Stimulated activated CD8-positive, alpha-beta memory T cell treated with anti-CD3 and anti-CD28 coated beads, Interleukin-4, amount 100 ng/mL, for 48 hours (primary cell): ENCODE measurements at places on chromosomes 13 and 19.

DNA sequence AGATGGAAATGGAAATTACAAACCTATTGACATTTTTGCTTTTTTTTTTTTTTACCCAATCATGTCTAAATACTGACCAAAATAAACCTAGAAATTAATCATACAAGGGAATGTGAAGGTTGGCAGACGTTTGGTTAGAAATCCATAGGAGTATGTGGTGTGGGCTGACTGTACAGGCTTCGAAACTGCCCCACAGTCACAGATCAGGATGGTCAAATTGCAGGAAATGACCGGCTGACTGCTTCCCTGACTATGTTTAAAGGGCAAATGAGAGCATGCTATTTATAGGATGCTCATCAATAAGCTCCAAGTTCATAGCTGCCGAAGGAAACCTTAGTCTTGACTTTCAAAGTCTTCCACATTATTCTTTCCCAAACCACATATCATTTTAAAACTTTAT is 118.4 kb downstream of the COG6 start:
- DNase-seq = no peak

GRCh38 chr19:50817941-50818858 is 5.4 kb downstream of the KLK1 start:
- DNase-seq = peak; percentile 87

DNA sequence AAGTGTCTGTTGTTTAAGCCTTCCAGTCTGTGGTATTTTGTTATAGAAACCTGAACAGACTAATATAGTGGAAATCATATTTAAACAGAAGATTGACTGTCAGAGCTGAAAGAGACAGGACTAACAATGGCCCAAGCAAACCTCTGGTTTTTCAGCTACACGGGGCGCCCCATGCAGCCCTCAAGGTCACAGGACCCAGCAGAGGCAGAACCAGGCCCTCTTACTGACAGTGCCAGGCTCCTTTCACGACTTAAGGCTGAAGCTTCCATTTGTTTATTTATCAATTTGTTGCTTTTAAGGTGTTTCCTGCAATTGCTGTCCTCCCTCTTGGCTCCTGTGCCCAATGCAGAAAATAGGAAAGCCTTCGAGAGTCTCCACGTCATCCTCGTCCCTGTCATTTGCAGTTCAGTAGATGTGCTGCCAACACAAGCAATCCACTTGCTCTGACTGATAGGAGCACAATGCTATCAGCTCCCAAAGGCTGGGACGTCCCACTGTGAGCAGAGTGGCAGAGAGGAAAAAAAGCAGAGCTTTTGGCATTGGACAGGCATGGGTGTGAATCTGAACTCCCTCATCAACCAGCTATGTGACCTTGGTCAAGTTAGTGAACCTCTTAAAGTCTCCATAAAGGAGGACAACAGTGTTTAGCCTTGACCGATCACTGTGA is 10.5 kb upstream of the SLC7A1 start:
- no peak for DNase-seq

- DNase-seq = no peak
Measured at GRCh38 chr19:51824281-51825005, 29.5 kb downstream of the FPR3 start.

DNA sequence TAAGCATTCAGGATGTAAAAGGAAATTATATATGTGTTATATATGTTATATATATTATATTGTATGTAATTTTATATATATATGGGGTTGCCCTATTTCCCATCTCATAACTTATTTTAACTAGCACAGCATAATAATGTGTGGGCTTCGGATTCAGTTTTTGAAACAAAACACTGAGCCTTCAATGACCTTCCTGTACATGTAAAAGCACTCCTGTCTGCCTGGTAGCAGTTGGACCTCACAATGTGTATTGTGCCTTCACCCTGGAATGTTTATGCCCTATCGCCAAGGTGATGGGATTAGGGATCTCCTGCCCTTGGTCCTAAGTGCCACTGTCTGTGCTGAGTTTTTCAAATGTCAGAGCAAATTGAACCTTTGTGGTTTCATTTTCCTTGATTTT is 968.8 kb downstream of the TUBA3C start:
- peak; percentile 51 for DNase-seq

DNA sequence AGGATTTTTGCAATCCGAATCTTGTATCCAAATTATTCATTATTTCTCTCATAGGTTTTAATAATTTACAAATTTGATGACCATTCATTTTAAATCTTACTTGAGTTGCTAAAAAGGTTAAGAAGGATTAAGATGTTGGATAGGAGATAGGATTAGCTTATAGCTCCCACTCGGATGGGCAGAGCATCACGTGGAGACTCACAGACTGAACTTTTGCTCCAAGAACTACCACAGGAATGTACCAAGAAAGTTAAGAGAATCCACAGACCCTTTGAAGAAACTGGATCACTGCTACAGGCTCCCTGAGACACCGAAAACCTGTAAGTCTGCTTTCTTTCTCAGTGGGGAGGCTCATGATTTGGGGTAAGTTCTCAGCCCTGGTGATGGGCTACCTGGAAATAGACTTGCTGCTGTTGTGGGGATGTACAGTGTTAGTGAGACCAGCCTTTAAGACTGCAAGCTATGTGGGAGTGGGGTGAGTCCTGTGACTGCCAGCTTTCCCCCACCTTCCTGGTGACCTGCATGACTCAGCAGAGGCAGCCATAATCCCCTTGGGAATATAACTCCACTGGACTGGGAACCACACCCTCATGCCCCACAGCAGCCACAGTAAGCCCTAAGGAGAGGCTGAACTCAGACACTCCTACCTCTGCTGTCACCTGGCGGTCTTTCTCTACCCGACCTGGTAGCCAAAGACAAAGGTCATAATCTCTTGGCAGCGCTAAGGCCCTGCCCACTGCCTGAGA is 1458.0 kb downstream of the OLFM4 start:
- DNase-seq = no peak

DNA sequence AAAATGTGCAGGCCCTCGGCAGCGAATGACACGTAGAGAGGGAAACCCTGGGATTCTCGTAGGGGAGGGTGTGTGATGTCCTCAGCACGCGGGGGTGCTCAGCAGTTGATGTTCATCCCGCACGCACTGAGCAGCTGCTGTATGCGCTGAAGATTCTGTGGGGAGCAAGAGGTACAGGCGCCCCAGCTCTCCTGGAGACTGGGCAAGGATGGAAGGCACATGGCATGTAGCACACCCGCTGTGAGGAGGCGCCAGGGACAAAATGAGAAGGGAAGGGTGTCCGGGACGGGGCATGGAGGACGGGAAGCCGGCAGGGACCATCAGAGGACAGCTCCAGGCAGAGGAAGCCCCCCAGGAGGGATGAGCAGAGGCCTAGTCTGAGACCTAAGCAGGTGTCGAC is 15.4 kb downstream of the ATP11A start:
- DNase-seq = no peak

DNA sequence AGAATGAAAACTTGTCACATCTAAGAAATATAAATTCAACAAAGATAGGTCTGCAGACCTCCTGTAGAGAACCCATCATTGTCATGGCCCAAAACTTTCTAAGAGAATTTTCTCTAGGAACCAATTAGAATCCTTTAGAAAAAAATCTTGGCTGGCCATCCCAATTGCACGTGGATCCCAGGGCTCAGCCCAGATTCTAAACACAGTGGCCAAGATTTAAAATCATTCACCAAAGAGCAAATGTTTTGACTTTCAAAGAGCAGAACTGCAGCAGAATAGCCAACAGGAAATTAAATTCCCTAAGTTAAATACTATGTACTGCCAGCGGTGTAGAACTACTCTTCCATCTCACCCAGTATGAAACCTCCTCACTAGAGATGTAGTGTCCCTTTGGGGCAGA is 21.3 kb downstream of the IPO5 start:
- no peak for DNase-seq

GRCh38 chr13:86541461-86541860 is 742.2 kb upstream of the SLITRK6 start:
- DNase-seq = no peak

DNA sequence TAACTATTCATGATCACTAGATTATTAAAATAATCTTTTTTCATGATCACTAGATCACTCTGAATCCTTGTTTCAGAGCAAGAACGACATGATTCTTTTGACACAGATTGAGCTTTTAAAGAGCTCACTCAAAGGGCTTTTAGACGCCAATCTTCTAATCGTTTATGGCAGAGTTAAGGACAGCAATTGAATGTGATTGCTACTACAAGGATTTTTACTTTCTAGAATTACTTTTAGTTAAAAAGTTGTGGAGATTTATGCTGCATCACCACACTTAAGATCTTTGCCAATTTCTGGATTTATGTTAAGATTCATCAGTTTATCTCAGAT is 1.3 kb downstream of the EXOSC8 start:
- no peak for DNase-seq

GRCh38 chr13:99434258-99434788 is 66.9 kb upstream of the TM9SF2 start:
- DNase-seq = peak; percentile 87

GRCh38 chr19:4866595-4867424 is 657 bp downstream of the PLIN3 start:
- DNase-seq = peak; percentile 68

- no peak for DNase-seq
Measured at GRCh38 chr19:48678201-48678600, 5.4 kb upstream of the NTN5 start.

DNA sequence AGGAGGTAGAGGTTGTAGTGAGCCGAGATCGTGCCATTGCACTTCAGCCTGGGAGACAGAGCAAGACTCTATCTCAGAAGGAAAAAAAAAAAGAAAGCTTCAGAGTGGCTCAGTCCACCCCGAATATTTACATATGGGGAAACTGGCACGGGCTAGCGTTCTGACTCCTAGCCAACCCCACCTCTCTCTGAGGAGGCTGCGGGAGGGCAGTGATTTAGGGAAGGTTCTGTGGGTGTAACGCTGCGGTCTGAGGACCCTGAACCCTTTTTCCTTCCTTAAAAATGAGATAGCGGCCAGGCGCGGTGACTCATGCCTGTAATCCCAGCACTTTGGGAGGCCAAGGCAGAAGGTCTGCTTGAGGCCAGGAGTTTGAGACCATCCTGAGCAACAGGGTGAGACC is 5.0 kb downstream of the LRRC25 start:
- no peak for DNase-seq

DNA sequence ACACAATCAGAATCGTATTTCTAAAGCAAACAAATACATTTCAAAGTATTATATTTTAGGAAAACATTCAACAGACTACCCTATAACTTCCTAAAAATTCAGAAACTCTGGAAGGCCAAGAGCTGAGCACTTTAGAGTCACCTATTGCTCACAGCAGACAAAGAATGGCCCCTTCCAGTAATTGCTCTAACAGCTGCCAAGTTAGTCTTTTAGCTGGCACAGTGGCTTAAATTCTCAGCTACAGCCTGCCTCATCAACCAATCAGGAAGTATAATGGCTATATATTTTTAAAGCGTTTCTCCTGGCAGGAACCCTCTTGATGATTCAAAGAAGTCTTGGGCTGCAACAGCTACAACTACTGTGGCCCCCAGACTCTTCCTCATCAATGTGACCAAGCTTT is 14.9 kb upstream of the SLITRK5 start:
- no peak for DNase-seq

GRCh38 chr19:1871140-1871597 is 7.8 kb upstream of the KLF16 start:
- DNase-seq = no peak

GRCh38 chr19:51138549-51138979 is 3.5 kb upstream of the SIGLEC7 start:
- no peak for DNase-seq

DNA sequence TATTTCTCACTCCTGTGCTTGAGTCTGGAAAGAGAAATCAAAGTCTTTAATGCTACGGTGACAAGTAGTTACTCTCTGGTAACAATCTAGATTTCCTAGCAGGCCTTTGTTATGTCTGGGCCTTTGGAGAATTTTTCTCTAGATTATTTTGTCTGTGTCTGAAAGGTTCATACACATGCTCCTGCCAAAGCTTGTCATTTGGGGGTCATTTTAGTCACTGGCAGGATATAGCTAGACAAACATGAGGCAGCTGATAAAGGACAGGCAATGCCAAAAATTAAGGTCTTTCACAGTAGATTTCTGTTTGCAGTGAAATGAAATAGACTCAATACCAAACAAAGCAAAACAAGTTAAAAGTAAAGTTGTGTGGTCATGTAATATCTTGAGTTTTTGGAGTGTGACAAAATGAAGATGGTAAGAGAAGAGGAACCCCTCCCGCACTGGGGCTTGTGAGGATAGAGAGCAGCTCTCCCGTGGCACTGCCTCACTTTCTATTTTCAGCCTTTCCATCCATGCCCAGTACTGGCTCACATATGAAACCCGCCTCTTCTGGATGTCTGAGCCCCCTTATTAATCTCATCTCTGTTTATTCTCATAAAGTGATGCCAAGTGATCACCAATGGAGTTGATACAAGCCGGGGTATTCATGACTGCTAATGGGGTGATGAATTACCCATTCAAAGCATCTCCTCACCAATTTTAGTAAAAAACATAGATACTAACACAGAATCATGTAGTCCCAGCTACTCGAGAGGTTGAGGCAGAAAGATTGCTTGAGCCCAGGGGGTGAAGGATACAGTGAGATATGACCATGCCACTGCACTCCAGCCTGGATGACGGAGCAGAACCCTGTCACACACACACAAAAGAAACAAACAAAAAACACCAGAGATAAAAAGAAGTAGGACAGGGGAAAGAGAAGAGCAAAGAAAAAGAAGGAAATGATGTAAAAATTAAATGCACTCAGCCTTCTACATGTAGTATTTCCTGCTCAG is 389.3 kb downstream of the FGF14 start:
- no peak for DNase-seq

GRCh38 chr13:48126944-48127830 is 32.3 kb upstream of the MED4 start:
- peak; percentile 36 for DNase-seq

GRCh38 chr13:52067237-52067636 is 42.7 kb downstream of the UTP14C start:
- DNase-seq = no peak

GRCh38 chr19:8367327-8368001 is 3.5 kb downstream of the ANGPTL4 start:
- no peak for DNase-seq

DNA sequence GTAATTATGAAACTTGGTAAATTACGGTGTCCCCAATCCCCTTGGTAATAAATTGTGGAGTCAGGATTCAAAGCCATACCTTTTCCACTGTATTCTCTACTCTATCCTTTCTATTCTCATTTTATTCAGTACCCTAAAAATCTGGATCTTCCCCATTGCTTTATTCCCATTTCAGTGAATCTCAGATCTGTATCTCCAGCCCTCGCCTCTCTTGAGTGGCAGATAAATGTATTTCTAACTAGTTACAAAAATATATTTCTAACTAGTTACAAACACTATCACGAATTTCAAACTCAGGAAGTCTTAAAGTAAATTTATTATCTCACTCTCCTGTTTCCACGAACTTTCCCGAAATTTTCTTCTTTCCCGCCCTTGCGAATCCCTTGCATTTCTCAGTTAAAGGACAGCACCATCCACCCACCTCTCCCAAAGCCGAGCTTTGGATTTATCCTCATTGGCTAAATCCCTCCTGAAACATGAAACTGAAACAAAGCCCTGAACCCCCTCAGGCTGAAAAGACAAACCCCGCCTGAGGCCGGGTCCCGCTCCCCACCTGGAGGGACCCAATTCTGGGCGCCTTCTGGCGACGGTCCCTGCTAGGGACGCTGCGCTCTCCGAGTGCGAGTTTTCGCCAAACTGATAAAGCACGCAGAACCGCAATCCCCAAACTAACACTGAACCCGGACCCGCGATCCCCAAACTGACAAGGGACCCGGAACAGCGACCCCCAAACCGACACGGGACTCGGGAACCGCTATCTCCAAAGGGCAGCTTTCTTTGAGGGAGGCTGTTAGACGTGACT is 164.3 kb upstream of the PABPC3 start:
- DNase-seq = no peak

- DNase-seq = no peak
Measured at GRCh38 chr13:24355103-24355502, 45.7 kb downstream of the C1QTNF9 start.
